ENCODE measurements at places on chromosomes 2 and 18. TPM values are rescaled to one million over a fixed set of nuclear protein-coding genes. Genes with fewer than 3 reads are reported as not detected.

The SNORC gene
- 0.68 TPM for total RNA-seq

The GPBAR1 gene
- 7.3 TPM for total RNA-seq

DNA sequence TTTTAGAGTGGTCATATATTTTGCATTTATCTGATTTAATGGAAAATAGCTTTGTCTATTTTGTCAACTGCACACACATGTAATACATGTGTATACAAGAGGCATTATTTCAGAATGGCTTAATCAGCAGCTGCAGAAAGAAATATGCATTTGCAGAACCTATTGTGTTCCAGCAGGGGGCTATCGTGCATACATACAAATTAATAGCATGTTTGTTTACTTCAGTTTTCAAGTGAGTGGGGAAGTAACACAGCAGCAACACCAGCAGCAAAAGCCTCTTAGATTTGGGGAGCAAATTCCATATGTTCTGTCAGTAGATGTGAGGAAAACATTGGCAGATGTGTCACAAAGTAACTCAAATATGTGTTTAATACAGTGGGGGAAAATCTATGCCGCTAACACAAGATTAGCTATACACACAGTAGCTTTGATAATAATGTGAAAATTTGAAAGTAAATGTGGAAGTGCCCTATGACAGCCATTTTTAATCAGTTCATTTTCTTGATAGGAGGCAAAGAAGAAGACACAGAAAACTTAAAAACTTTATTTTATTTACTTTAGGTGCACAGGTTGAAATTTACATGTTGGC, 218.1 kb downstream of the WDR7 start:
- no peak overlapping the region for H3K4me3 ChIP-seq
- DNase-seq: no peak
- peaks cover 5% of the 10 kb centered on the region for H3K4me1 ChIP-seq

DNA sequence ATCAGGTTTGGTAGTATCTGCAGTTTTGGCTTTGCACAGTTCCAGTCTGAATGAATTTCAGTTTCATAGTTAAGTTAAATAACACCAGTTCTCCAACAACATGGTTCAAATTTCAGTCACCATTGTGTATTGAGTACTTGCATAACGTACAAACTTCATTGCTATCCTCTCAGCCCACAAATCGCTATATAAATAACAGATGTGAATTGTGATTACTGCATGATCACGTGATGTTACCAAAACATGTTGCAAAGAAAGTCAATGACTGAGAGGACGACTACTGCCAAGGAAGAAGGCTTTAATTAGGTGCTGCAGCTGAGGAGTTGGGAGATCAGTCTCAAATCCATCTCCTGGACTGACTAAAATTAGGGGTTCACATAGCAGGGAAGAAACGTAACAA, 48.2 kb downstream of the COL4A4 start:
- H3K27ac ChIP-seq: no peak overlapping the region
- DNase-seq: no peak
- H3K36me3 ChIP-seq: no peaks in the 10 kb centered on the region
- H3K4me3 ChIP-seq: no peak overlapping the region
- no peaks in the 10 kb centered on the region for H3K27me3 ChIP-seq

DNA sequence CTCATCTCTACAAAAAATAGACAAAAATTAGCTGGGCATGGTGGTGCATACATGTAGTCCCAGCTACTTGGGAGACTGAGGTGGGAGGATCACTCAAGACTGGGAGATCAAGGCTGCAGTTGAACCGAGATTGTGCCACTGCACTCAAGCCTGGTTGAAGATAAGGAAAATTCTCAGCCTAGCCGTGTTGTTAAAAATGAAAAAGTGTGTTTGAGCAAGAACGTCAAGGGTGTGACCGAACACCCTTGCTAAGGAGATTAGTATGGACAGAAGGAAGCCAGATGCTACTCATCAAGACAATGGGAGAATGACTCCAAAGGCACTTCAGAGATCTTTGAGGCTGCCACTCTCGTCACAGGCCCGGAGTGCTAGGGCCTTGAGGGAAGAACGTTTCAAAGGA, 70.0 kb upstream of the NDUFV2 start:
- no peak overlapping the region for H3K27ac ChIP-seq
- no peaks in the 10 kb centered on the region for H3K4me1 ChIP-seq
- no peak for DNase-seq
